ENCODE measurements at places on chromosomes 7 and 10.

DNA sequence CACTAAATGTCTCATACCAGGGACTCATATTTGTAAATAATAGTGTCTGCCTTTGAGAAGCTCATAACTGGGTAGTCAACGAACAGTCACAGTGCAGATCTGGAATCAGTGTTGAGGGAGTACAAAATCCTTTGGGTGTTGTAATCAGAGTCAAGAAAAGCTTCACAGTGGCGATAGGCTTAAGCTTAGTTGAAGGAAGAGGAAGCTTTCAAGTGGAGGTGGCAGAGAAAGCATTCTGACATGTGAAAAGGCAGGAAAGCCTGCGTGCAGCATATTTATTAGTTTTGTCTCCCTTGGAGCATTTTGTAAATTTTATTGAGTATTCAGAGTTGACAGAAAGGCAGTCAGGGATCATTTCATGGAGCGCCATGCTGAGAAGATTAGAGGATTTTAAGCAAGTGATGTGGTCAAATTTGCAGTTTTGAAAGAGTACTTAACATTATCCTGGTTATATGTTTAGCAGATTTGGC lies 104.9 kb downstream of the ADK start:
- no peak for DNase-seq

DNA sequence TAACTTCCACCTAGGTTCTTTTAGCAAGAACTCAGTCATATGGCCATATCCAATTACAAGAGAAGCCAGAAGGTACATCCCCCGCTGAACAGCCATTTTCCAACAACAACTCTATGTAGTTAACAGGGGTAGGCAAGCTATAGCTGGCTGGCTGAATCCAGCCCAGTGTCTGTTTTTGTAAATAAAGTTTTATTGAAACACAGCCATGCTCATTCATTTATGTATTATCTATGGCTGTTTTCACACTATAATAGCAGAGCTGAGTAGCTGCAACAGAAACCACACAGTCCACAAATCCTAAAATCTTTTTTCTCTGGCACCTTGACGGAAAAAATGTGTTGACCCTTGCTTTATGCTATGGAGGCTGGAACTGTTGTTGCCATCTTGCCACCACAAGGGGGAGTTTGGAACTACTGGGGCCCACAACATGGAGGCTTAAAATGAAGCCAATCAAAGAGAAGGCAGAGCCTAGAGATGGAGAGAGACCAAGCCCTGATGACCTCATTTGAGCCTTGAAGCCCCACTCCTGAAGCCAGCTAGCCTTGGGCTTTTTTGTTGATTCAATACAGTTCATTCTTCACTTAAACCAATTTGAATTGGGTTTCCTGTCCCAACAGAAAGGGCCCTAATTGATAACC lies 33.3 kb upstream of the XPNPEP1 start:
- no peak for DNase-seq

DNA sequence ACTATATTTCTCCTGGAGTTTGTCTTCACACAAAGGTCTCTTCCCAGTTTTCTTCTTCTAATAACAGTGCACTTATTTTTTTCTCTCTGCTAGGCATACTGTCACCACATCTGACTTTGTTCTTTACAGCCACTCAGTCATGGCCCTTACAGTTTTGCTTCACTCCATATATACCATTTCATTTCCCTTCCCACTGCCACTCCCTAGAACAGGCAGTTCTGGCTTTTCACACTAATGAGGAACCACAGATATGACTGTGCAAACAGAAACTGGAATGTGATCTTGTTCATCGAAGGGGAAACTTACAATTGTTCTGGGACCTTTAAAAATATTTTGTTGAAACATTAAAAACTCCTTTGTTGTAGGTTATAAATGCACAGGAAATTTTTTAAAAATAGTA lies 67.3 kb downstream of the EPDR1 start:
- no peak for DNase-seq

DNA sequence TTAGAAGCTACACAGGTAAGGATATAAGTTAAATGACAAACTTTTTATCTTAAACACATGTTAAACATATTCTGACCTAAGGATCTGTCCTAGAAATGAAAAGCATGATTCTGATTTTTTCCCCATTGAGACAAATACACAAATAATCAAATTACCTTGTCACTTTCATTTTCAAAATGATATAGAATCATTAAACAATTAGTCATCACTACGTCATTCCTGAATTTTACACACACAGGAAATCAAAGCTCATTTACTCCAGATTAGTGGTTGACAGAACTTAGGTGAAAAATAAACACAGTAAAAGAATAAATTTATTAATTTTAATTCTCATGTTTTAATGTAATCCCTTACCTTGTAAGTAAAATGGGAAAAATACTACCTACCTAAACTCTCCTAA lies 89.0 kb downstream of the AASS start:
- no peak for DNase-seq

DNA sequence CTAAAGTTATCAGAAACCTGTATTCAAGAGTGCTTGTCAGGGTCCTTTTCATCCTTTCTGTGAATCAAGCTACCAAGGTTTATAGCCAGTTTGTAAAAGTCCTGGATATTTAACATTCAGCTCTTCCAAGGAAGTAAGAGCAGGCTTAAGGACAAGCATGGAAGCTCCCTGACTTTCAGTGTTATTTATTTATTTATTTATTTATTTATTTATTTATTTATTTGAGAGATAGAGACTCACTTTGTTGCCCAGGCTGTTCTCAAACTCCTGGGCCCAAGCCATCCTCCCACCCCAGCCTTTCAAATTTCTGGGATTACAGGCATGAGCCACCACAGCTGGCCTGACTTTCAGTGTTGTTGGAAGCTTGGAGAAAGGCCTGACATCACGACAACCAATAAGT lies 44.4 kb upstream of the RELN start:
- no peak for DNase-seq

GRCh38 chr10:17003151-17003550 lies 126.5 kb downstream of the CUBN start:
- no peak for DNase-seq

DNA sequence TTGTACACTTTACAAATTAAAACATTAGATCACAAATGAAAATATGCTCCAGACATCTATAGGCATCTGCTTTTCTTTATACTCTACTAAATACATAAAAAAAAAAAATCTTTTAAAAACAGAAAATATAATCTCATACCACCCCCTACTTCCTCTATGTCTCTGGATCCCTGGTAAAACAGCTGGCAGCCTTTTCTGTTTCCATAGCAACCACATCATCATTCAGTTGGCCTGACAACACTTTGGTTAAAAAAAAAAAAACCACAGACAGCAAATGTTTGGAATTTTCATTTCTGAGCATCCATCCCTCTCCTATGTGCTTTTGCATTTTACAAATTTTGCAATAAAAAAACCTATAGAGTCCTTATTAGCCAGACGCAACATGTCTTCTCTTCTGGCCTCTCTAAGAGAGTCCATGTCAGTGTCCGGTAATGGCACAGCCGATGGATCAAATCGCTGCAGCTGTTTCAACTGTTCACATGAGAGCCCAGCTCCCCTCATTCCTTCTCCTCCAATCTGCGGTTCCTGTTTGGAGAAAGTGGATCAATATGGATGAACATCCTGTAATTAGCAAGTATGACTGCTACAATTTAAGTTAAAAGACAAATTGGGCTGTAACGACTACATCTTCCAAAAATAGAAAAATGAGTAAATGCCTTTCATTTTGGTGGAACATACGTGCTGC lies 105.6 kb downstream of the NSUN6 start:
- no peak for DNase-seq

GRCh38 chr7:113289140-113289740 lies 170.9 kb upstream of the SMIM30 start:
- DNase-seq: peak; percentile 22

GRCh38 chr7:128738570-128739047 lies 550 bp upstream of the CALU start:
- peak; percentile 22 for DNase-seq

GRCh38 chr7:44637788-44638594 lies 31.6 kb downstream of the OGDH start:
- peak; percentile 65 for DNase-seq

GRCh38 chr7:55962014-55962413 lies 2.4 kb upstream of the NIPSNAP2 start:
- DNase-seq: no peak

- DNase-seq: no peak
Observed at GRCh38 chr7:132485600-132486273, 90.5 kb downstream of the PLXNA4 start.

GRCh38 chr10:77877441-77878344 lies 48.9 kb downstream of the DLG5 start:
- DNase-seq: no peak

- no peak for DNase-seq
Observed at GRCh38 chr7:4675771-4676367, 6.2 kb upstream of the FOXK1 start.

- DNase-seq: no peak
Observed at GRCh38 chr10:129908406-129908805, 55.7 kb downstream of the EBF3 start.

GRCh38 chr10:93495654-93496321 lies 624 bp upstream of the CEP55 start:
- no peak for DNase-seq

DNA sequence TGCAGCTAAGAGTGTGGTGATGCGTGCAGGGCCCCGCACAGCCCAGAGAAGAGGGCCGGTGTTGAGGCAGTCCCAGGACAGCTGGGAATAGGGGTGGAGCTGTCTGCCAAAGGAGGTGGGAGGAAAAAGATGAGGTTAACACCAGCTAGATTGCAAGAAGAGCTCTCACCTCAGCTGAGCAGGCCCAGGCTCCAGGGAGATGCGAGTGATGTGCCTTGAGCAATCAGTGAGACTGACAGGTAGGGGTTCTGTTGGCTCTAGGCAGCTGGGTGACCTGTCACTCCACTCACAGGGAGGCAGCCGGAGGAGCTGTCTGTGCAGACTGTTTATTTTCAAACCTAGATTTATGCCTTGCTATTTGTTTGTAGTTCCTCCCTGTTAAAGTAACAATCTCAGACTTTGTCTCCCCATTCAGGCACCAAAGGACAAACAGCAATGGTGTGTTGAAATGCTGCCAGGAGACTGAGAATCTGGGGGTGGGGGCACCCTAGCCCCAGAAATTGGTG lies 205.1 kb upstream of the CXCL12 start:
- DNase-seq: no peak

DNA sequence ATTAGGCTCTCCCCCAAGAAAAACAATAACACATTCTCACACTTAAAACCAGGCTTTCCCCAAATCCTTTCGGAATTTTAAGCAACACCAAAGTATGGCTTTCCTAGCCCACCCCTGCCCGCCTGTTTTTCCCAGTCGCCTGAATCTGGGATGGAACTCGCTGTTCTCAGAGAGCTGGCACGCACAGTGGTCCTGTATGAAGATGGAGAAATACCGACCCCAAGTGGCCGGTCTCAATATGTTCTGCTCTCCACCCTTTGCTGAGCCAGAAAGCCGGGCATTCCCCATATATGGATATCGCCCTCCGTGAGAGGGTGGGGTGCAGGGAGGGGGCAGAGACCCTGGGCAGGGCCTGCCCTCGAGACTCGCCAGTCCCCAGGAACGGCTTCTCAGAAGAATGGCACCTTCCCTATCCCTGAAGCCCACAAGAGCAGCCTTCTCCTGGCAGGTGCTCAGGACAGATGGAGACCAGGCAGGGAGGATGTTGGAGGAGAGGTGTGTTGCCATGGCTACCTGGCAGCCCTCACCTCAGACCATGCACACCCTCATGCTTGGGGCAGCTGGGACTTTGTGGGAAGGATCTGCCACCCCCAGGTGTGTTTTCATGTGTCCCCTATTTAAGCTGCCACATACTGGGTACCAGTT lies 3.4 kb downstream of the TACR2 start:
- peak; percentile 53 for DNase-seq

- DNase-seq: no peak
Observed at GRCh38 chr7:114822844-114823243, 99.0 kb upstream of the MDFIC start.

DNA sequence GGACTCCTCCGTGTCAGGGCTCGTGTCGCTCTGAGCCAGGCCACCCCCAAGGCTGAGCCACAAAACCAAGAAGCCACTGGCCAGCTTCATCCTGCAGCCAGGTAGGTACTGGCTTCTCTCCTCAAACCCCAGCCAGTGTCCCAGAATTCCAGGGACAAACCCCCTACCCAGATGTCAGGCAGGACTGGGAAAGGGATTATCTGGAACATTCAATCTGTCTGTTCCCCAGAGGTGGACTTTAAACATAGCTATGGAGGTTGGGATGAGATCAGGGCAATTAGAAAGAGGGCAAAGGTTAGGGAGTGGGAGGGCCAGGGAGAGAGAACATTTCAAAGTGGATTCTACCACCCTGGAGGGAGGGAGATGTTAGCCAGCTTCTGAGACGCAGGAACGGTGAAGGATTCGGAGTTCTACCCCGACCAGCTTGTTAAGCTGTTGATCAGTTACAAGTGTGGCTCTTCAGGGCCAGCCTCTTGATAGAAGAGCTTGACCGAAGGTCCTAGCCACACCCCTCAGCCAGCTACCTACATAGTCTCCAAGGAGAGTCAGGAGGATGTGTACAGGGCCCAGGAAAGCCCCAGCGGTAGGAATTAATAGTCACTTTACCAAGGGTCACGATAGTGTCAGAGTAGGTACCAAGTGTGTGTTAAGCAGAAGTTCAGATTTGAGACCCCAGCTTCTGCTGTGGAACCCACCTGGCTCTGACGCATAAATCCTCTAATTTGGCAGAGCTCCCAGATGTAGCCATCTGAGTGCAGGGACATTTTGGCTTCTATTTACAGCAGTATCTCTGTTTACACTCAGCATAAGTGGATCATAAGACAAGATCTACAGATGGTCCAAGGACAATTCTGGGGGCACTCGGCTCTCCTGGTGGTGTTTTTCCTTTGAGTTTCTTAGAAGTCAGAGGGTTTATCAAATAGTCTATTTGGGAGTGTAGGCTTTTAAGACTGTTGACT lies at the start of gene PLA2G12B:
PLA2G12B (minus strand) TSS at position 211 of the 959 bp plus-strand sequence; CDS start at position 90, 121 bp downstream.
- DNase-seq: no peak

DNA sequence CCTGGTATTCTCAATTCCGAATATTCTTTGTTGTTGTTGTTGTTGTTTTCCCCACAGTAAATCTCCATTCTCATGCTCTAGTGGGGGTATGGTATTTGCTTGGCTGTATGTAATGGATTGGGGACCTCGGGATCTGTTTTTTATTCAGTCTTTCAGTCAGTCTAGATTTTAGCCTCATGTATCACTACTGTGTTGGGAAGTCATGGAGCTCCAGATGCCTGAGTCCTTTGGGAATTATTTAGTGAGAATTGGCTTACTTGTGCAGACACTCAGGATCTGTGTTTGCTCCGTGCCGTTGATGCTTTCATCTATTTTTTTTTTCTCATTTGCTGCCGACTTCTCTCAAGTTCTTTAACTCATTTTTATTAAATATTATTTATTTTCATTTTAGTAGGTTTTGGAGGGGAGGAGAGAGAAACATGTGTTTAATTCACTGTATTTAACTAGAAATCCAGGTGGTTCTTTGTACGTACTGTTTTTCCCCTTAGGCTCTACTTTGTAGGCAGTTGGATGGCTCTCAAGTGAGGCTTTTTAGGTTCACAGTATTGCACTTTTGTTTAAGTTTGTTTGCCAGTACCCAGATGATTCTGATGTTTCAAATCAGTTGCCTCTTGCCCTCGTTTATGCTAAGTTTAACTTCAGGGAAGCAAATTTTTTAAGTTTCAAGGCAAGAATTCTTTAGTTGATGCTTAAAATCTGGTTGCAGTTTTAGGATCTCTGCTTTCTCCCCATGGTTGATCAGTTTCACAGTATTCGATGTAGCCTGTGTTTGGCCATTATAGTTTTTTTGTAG lies 36.9 kb downstream of the ZNRF2 start:
- peak; percentile 21 for DNase-seq

All from fibroblast of the conjunctiva (primary cell).